ENCODE measurements at places on chromosomes 3 and 15.

- peak; percentile 16 for DNase-seq
Observed at GRCh38 chr3:180278583-180279188, 241.9 kb upstream of the PEX5L start.

GRCh38 chr3:194760494-194761137, 74.9 kb downstream of the FAM43A start:
- DNase-seq, result no peak

- DNase-seq, result no peak
Observed at GRCh38 chr3:59549962-59550361, 500.1 kb upstream of the CFAP20DC start.

DNA sequence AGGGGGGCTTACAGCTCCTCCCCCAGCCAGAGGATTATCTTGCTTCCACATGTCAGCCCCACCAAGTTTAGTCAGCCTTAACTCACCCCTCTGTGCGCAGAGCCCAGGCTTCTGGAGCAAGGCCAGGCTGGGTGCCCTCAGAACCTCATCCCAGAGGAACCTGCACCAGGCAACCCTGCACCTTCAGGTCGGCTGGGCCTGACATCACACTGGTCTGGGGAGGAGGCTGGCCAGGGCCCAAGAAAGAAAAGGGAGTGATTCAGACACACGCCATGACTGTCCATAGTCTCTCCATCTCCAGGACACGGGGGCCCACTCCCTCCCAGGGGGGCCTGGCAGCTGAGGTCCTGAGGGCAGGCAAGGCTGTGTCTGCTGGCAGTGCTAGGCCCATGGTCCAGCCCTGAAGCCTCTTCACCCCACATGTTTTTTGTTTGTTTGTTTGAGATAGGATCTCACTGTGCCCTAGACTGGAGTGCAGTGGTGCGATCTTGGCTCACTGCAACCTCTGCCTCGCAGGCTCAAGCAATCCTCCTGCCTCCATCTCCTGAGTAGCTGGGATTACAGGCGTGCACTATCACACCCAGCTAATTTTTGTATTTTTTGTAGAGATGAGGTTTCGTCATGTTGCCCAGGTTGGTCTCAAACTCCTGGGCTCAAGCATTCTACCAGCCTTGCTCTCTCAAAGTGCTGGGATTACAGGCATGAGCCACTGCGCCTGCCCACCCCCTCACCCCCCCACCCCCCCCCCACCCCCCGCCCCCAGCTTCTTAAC, 11.1 kb downstream of the TNK2 start:
- DNase-seq, result no peak

DNA sequence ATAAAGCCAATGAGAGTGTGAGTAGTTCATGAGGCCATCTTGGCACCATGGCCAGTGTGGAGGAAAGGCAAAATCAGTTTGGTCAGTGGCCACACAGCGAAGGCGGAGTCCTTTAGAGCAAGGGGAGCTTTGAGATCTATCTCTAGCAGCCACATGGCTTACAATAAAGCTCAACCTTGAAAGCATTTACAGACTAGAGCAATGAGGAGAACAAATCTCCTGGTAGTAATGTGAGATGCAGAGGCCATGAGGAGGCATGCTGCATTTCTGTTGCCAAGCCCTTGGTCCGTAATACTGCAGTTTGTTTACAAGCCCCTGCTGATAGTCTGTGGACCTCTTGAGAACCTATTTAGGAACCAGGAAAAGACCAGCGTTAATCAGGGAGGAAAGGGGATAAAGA, 381.5 kb upstream of the C2CD4B start:
- no peak for DNase-seq

- no peak for DNase-seq
Observed at GRCh38 chr15:93973287-93973686, 258.1 kb upstream of the MCTP2 start.

GRCh38 chr15:66644869-66645268, 57.2 kb upstream of the SMAD6 start:
- DNase-seq, result no peak

DNA sequence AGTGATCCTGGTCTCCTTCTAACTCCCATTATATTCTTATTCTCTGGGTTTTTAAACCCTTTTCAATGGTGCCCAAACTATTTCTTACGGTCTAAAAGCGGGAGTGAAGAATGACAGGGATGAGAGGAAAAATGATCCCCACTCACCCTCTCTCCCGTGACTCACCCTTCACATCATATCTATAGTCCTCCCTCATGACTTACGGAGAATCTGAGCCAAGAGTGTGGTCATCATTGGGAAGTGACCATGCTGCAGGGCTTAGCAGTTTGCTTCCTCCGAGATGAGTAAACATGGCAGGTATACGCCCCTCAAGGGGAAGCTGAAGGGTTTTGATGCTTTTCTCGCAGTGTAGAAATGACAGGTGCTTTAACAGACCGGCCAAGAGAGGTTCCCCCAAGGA, 274.0 kb downstream of the RYR3 start:
- no peak for DNase-seq

DNA sequence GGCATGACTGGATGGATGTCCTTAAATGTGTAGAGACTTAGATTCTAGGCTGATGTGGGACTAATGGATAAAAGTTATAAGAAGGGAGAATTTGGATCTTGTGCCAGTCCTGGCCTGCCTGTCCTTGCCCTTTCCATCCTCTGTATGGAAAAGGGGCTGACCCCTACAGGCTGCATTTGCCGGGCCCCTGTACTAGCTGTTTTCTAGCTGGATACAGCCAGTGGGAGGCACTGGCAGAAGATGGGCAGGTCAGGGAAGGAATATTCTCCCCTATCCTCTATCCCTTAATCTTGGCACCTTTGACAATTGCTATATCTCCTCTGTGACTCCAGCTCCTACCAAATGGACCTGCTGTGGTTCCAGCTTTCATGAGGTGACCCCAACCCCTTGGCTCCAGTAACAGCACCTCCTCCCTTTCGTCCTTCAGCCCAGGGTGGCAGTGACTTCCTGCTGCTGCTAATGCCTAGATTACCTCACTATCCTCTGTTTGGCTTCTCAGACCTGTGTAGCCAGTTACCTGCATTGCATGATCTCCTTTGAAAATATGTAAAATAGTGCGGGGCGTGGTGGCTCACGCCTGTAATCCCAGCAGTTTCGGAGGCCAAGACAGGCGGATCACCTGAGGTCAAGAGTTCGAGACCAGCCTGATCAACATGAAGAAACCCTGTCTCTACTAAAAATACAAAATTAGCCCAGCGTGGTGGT, 6.2 kb upstream of the TNFAIP8L3 start:
- no peak for DNase-seq

GRCh38 chr3:172379372-172379771, 68.9 kb downstream of the GHSR start:
- DNase-seq, result no peak

GRCh38 chr15:81183439-81183775, 13.3 kb upstream of the IL16 start:
- DNase-seq, result no peak

- DNase-seq, result no peak
Observed at GRCh38 chr3:165827883-165828282, 9.3 kb downstream of the BCHE start.

- no peak for DNase-seq
Observed at GRCh38 chr15:77857419-77857818, 220.1 kb downstream of the TBC1D2B start.

- no peak for DNase-seq
Observed at GRCh38 chr3:33299395-33300081, 22.3 kb downstream of the FBXL2 start.

DNA sequence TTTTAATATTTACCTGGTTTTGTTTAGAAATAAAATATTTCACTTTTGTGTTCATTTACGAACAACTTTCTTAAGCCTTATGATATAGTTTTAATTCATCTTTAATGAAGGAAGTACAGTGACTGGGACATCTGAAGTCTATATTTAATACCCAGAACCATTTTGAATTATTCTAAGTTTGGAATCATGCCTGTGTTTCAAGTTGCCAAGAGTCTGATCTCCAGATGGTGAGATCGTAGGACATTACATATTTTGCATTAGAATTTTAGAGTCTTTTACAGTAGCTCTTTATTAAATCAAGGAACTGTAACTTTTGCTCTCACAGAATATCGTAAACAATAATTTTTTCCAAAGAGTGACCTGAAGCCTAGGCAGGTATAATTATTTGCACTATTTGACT, 420.7 kb downstream of the SI start:
- DNase-seq, result no peak

DNA sequence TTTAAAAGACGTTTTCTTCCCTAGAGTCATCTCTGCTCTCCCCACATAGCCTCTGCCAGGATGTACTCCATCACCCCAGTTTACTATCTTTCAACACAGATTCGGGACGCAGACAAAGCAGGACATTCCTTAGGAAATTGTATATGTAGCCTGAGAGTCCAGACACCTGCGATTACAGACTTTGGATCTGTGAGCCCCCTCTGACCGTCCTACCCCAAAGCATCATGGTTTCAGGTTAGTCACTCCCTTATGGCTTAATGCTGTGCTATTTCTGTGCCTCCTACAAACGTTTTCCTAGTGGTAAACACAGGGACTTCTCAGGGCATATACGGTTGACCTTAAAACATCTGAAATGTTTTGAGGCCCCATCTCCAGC, 234.0 kb upstream of the BHLHE40 start:
- no peak for DNase-seq

GRCh38 chr3:69699183-69699582, 40.1 kb upstream of the MITF start:
- DNase-seq, result no peak

- no peak for DNase-seq
Observed at GRCh38 chr3:155637567-155637966, 107.3 kb downstream of the PLCH1 start.
